ENCODE measurements at places on chromosomes 12 and 14. TPM values are rescaled to one million over a fixed set of nuclear protein-coding genes. Genes with fewer than 3 reads are reported as not detected.

Gene IQSEC3
- not detected for total RNA-seq

Gene ENDOU
- not detected for total RNA-seq

Gene RTL1
- total RNA-seq: not detected

Gene SDS
- not detected for total RNA-seq

Gene OLR1
- not detected for total RNA-seq

Gene CDCA3
- total RNA-seq: 56.9 TPM

Gene AKAP6
- 0.10 TPM for total RNA-seq

Gene SERPINA10
- total RNA-seq: not detected

Gene PLA2G1B
- not detected for total RNA-seq

Gene KRT7
- total RNA-seq: 351 TPM

Gene VWF
- 837 TPM for total RNA-seq

Gene RERG
- not detected for total RNA-seq

Gene CLEC4D
- not detected for total RNA-seq

Gene DIO3
- not detected for total RNA-seq

Gene SOX5
- 0.10 TPM for total RNA-seq

Gene KRT6C
- total RNA-seq: not detected

Gene LMNTD1
- total RNA-seq: 0.07 TPM
